ENCODE measurements at places on chromosomes 1 and 21. TPM values are rescaled to one million over a fixed set of nuclear protein-coding genes. Genes with fewer than 3 reads are reported as not detected.

The HES5 gene
- total RNA-seq = 1.5 TPM

DNA sequence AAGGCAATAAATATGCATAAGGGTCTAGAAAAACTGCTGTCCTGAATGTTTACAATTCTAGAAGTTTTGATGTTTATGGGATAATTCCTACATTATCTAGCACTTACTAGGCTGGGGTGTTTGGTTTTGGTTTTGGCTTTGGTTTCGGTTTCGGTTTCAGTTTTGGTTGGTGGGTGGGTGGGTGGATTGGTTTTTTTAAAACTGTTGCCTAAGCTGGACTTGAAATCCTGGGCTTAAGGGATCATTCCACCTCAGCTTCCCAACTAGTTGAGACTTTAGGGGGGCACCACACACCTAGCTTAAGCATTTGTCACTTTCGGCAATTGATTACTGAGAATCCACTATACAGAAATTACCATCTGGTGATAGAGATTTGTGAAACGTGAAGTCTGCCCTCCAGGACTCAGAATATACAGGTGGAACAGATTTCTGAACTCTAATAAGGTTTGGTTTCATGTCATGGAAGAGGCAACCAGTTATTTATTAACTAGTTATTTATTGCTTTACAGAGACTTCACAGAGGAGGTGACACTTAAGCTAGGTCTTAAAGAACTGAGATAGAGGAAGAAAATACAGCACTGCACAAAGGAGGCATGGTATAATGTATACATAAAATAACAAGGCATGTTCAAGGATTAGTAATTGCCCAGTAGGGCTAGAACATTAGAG, 69.6 kb downstream of the PIK3R3 start:
- peaks cover 12% of the 10 kb centered on the region for H3K4me1 ChIP-seq
- peaks cover 10% of the 10 kb centered on the region for H3K36me3 ChIP-seq
- no peaks in the 10 kb centered on the region for H3K27me3 ChIP-seq
- no peak overlapping the region for H3K4me3 ChIP-seq

The SNIP1 gene
- 13.9 TPM for total RNA-seq

DNA sequence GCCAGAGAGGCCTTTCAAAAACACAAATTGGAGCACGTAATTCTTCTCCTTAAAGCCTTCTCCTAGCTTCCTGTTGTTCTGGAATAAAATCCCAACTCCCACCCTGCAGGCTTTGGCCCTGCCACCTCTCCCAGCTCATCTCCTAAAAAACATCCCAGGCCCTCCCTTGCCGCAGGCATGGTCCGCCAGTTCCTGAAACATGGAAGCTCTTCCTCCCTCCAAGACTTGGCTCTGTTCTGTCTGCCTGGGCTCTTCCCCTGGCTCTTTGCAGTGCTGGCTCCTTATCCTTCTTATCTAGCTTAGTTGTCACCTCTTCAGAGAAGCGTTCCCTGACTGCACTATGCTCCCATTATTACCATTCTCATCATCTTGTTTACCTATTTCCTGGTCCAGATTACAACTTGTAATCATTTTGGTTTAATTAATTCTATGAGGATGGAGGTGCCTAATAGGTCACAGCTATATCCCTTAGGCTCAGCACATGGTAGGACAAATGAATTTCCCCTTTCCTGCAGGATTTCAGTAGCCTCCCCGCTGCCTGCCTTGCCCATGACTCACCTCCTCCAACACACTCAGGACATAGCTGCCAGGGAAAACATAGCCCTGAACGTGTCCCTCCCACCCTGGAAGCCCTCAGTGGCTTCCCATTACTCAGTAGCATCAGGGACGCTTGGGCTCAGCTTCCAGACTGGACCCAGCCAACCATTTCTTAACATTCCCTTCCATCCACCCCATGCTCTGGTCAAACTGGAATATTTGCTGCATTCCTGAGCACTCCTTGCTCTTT, 15.7 kb upstream of the IGSF21 start:
- no peaks in the 10 kb centered on the region for H3K4me1 ChIP-seq
- H3K4me3 ChIP-seq = no peak overlapping the region
- H3K27me3 ChIP-seq = peaks cover 41% of the 10 kb centered on the region
- DNase-seq = no peak
- no peak overlapping the region for H3K27ac ChIP-seq
- H3K36me3 ChIP-seq = no peaks in the 10 kb centered on the region

DNA sequence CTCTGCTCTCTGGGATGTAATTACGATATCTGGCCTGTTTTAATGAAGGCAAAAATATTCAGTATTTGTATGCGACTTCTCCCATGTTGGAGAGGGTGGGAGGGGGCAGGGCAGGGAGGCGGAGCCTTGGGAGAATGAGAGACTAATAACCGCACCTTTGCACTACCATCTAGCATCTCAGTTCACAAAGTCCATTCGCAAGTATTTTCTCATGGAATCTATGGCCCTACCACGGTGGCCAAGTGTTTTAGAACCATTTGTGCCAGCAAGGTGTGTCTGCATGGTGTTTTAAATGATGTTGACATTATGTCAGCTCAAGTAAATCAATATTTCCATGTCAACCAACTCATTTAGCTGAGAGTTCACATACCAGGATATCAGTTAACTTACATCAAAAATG, 14.3 kb upstream of the BLACAT1 start:
- no peak overlapping the region for H3K27ac ChIP-seq
- H3K4me3 ChIP-seq = no peak overlapping the region
- H3K27me3 ChIP-seq = peaks cover 10% of the 10 kb centered on the region
- no peaks in the 10 kb centered on the region for H3K36me3 ChIP-seq
- H3K4me1 ChIP-seq = no peaks in the 10 kb centered on the region

- no peak overlapping the region for H3K27ac ChIP-seq
- no peak for DNase-seq
- no peaks in the 10 kb centered on the region for H3K36me3 ChIP-seq
- H3K4me1 ChIP-seq = no peaks in the 10 kb centered on the region
Observed at GRCh38 chr1:185368313-185368855, 51.3 kb upstream of the IVNS1ABP start.

DNA sequence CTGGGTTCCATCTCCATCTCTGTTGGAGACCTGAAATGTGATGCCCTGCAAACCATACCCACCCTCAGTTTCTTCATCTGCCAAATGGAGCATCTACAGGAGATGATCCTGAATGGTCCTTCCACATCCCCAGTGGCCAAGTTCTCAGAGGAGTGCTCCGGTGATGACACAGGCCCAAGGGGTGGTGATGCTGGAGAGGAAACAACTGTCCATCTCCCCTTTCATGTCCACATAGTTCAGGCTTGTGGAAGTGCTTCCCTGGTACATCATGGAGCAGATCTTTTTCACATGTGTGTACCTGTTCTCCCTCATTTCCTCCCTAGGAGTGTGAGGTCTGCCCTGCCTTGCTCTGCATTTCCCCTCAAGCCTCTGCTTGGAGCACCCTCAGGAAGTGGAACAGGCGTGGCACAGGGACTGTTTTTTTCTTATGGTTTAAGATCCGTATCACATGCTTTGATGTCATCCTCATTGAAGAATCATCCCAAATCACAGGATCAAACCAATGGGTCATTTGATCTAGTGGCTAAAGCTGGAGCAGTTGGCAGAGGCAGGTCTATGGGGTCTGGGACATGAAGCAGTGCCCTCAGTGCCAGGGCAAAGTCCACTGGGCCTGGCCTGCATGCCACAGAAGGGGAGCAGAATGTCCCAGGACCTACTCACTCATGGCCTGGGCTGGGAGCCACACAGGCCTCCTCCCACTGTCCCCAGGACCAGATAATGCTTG, 8.2 kb upstream of the TRIM63 start:
- H3K27ac ChIP-seq = no peak overlapping the region
- no peak for DNase-seq
- H3K4me1 ChIP-seq = no peaks in the 10 kb centered on the region
- H3K4me3 ChIP-seq = no peak overlapping the region

DNA sequence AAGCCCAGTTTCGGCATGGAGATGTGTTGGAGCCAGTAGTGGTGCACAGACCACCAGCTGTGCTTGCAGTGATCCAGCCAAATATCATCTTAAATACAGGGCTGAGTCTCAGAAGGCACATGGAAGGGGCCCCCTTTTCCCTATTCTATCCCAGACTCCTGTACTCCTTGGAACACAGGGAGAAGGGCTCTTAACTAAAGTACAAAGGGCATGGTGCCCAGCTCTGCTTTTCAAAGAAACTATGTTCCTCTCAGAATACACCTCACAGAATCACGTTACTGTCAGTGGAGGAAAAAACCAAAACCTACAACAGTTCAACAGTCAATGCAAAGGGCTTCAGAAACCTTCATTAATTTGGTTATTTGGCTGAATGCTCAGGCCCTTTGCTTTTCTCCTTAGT, 180.6 kb upstream of the C1orf105 start:
- H3K27me3 ChIP-seq = no peaks in the 10 kb centered on the region
- no peak overlapping the region for H3K4me3 ChIP-seq
- no peaks in the 10 kb centered on the region for H3K36me3 ChIP-seq
- no peak overlapping the region for H3K27ac ChIP-seq
- no peaks in the 10 kb centered on the region for H3K4me1 ChIP-seq

- H3K4me1 ChIP-seq = no peaks in the 10 kb centered on the region
- no peaks in the 10 kb centered on the region for H3K36me3 ChIP-seq
- no peaks in the 10 kb centered on the region for H3K27me3 ChIP-seq
- no peak overlapping the region for H3K4me3 ChIP-seq
Observed at GRCh38 chr1:207949571-207950195, 38.8 kb upstream of the CD34 start.

- H3K27ac ChIP-seq = no peak overlapping the region
- H3K4me3 ChIP-seq = no peak overlapping the region
- peaks cover 45% of the 10 kb centered on the region for H3K4me1 ChIP-seq
Observed at GRCh38 chr1:225450491-225451191, 22.8 kb upstream of the LBR start.

DNA sequence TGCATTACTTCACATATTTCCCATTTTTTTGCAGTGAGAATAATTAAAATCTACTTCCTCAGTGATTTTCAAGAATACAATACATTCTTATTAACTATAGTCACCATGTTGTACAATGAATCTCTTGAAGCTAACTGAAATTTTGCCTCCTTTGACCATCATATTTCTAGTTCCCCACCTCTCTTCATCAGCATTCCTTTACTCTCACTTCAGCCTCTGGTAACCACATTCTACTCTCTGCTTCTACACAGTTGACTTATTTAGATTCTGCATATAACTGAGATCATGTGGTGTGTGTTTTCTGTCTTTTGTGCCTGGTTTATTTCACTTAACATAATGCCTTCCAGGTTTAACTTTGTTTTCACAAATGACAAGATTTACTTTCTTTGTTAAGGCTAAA, 304.4 kb upstream of the LYPLAL1 start:
- no peaks in the 10 kb centered on the region for H3K36me3 ChIP-seq
- H3K4me3 ChIP-seq = no peak overlapping the region
- H3K4me1 ChIP-seq = no peaks in the 10 kb centered on the region
- H3K27ac ChIP-seq = no peak overlapping the region
- H3K27me3 ChIP-seq = no peaks in the 10 kb centered on the region
- DNase-seq = no peak

- H3K27ac ChIP-seq = peak overlapping the region; percentile 84
- no peaks in the 10 kb centered on the region for H3K36me3 ChIP-seq
- no peaks in the 10 kb centered on the region for H3K27me3 ChIP-seq
- no peaks in the 10 kb centered on the region for H3K4me1 ChIP-seq
Observed at GRCh38 chr1:166489670-166490436, 323.1 kb upstream of the FAM78B start.

DNA sequence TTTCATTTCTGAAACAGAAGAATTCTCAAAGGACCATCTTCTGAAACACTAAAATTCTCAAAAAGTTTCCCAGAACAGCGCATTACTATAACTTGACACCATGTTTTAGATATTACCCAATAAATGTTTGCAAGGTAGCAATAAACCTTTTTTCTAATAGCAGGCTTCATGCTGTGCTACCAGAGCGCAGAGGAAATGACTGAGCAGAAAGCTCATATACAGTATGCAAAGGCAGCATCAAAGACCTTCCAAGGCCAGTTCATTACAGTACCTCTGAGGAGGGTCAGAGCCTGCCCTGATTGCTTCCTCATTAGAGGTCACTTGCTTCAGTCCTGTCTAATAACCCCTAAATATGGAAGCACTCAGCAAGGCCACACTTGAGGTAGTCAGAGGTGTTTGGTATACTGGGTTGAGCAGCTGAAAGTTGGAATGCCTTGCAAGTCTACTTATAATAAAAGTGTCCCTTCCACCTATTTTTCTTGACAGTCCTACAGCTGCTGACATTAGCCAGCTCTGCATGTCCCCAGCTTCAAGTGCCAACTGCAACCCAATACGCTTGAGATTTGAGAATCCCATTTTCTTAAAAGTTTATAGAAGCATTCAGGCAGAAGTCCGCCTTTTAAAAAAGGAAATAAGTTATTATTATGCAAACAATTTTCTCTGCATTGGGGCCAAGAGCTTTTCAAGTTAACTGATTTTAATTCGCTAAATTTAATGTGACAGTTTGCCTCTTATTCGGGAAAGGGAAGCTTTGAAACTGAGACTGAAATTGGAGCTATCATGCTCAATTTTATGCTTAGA, 207.2 kb downstream of the ZC3H11B start:
- H3K27ac ChIP-seq = no peak overlapping the region
- no peak overlapping the region for H3K4me3 ChIP-seq
- no peak for DNase-seq
- no peaks in the 10 kb centered on the region for H3K4me1 ChIP-seq
- no peaks in the 10 kb centered on the region for H3K27me3 ChIP-seq

DNA sequence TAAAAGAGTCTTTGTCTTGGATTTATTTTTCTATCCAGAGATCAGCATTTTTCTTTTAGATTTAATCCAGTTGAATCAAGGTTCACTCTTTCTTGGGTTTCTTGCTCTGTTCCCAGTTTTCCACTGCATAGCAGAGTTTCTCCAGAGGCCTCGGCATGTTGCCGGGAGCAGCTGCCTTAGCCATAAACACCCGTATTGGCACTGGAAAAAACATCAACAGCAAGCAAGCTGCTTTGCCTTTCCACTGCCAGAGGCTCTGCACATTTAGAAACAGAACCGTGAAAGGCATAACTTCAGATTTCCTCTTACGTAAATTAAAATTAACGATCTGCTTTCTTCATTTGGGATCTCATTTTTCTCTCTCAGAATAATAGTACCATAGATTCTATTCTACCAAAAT, 181.8 kb upstream of the L1TD1 start:
- no peaks in the 10 kb centered on the region for H3K36me3 ChIP-seq
- no peaks in the 10 kb centered on the region for H3K4me1 ChIP-seq
- H3K4me3 ChIP-seq = no peak overlapping the region
- H3K27ac ChIP-seq = no peak overlapping the region
- no peak for DNase-seq
- no peaks in the 10 kb centered on the region for H3K27me3 ChIP-seq

The LRRC39 gene
- total RNA-seq = 0.71 TPM

- no peak for DNase-seq
- peaks cover 6% of the 10 kb centered on the region for H3K27me3 ChIP-seq
- no peak overlapping the region for H3K27ac ChIP-seq
- H3K4me3 ChIP-seq = no peak overlapping the region
- no peaks in the 10 kb centered on the region for H3K4me1 ChIP-seq
- no peaks in the 10 kb centered on the region for H3K36me3 ChIP-seq
Observed at GRCh38 chr1:25117233-25117823, 115.0 kb downstream of the SYF2 start.
